ENCODE measurements at places on chromosomes 7 and 10. TPM values are rescaled to one million over a fixed set of nuclear protein-coding genes. Genes with fewer than 3 reads are reported as not detected.

GRCh38 chr10:78727251-78727650, 341.5 kb upstream of the ZMIZ1 start:
- DNase-seq, result no peak

The IFIT2 gene
- polyA plus RNA-seq, result 7.1 TPM

- no peak for DNase-seq
These were observed 77.0 kb downstream of the AASS start for GRCh38 chr7:122067077-122067476.

- DNase-seq, result no peak
These were observed 200.4 kb upstream of the NFE2L3 start for GRCh38 chr7:25951414-25952260.

- DNase-seq, result no peak
These were observed 458.0 kb upstream of the GALNT17 start for GRCh38 chr7:70673778-70674570.

The C10orf105 gene
- polyA plus RNA-seq, result 0.26 TPM

GRCh38 chr7:71511361-71511807, 379.4 kb downstream of the GALNT17 start:
- DNase-seq, result no peak

The EBF3 gene
- polyA plus RNA-seq, result 1.9 TPM

The FZD1 gene
- polyA plus RNA-seq, result 57.5 TPM

- no peak for DNase-seq
These were observed 128.6 kb downstream of the APBB1IP start for GRCh38 chr10:26566525-26567350.

The CYP17A1 gene
- 8.3 TPM for polyA plus RNA-seq

GRCh38 chr10:121633056-121633455, 34.8 kb upstream of the FGFR2 start:
- DNase-seq, result no peak

The GALNT17 gene
- 4.5 TPM for polyA plus RNA-seq

The PODXL gene
- polyA plus RNA-seq, result 819 TPM

- DNase-seq, result peak; percentile 43
These were observed 93.4 kb upstream of the OIT3 start for GRCh38 chr10:72800000-72800740.

DNA sequence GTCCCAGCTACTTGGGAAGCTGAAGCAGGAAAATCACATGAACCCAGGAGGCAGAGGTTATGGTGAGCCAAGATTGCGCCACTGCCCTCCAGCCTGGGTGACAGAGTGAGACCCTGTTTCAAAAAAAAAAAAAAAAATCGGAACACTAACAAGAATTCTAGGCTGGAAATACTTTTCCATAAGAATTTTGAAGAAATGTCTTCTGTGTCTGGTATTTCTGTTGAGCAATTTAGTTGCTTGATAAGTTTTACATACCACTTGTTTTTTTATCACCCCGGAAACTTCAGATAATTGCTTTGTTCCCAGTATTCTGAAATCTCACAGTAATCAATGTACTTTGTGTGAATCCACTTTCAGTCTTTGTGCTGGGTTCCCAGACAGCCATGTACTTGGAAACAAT, 25.8 kb downstream of the BZW2 start:
- no peak for DNase-seq

DNA sequence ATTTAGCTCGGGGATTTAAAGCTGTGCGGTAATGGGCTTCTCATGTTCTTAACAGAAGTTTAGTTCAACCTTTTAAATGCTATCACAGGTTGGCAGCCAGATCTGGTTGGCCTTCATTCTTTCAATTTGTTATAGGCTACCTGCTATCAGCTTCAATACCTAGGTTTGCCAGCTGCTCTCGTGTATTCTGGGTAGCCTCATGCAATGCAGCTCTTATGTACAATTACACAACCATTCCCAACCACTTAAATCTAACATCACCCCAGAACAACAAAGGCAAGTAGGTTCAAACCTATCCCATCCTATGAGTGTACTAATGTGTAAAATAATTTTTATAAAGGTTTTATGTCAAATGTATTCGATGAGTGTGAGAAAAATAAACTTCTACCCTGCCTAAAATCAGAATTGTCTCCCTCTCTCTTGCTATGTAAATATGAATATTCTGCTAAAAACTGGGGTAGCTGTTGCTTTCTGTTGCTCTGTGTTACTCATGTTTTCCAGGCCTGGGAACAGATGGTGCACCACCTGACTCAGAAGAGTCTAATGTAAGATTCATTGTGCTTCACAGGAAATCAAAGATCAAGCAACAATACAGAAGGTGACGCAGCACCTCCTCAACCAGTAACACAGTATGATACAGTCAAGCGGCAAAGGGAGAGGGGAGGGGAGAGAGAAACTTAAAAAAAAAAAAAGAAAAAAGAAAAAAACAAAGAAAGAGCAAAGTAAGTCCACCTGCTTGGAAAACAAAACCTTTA, 188.6 kb downstream of the ETV1 start:
- no peak for DNase-seq

The PDE6C gene
- 1.7 TPM for polyA plus RNA-seq

DNA sequence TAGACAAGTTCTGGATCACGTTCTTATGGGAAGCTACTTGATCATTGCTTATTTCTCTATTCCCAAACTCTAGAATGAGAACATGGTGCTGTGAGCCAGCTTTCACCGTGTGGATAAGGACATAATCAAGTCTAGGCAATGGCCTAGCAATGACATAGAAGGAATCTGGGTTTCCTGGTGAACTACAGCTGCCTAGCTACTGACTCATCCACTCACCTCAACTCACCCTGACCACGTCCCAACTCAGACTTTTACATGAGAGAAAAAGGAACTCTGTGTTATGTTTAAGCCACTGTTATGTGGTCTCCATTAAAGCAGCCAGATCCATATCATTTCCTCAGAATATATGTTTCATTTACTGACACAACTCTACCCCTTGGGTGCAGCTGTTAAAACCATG, 18.8 kb upstream of the MET start:
- DNase-seq, result no peak

DNA sequence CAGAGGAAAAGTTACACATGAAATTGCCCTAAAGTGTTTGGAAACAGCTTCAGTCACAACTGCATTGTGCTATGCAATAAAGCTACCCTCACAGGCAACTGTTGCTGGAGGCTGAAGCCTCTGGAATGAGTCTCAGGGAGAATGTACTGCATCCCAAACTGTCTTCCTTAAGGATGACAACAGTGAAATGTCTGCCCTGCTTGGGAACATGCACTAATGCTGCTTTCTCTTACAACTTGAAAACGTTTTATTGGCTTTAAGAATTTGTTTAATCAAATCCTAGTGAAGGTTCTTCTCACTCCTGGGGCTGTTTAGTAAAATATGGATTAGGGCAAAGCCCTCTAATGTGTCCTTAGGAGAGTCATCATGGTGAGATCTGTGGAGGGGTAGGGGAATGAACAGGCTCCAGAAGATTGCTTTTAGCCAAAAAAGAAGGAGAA, 215.4 kb downstream of the TWIST1 start:
- no peak for DNase-seq

GRCh38 chr7:92698237-92698841, 108.1 kb upstream of the FAM133B start:
- peak; percentile 80 for DNase-seq

The UTF1 gene
- polyA plus RNA-seq, result not detected

DNA sequence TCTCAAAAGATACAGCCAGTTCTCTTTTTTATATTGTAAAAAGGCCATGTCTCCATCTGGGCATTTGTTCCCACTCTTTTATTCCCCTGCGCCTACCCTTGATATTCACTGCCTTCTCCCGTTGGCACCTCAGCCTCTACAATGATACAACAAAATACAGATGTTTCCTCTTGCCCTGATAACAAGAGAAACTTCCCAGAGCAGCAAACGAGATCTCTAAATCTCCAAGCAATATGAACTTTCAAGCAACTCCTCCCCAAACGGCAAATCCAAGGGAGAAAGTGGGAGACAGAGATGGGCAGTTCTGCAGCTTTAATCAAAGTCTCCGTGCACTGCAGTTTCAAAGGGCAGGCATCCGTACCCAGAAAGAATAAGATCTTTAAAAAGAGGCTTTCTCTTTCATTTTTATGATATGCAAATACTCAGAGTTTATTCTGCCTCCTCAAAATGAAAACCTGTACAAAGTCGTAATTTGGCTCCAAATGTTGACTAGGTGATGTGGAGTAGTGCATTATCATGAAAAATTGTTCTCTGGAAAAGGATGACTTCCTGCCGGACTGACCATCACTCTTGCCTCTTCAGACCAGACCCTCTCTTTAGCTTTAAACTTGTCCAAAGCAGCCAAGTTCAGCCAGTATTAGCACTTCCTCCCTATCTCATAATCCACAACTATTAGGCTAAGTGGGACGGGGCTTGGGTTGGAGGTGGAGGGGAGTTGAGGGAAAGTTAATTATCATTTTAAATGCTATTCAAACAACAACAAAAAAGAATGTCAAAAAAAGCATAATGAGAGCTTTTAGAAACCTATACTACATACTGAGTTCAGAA, 682 bp downstream of the HGF start:
- no peak for DNase-seq

The NKX6-2 gene
- 4.7 TPM for polyA plus RNA-seq

- no peak for DNase-seq
These were observed 3.1 kb downstream of the CPA1 start for GRCh38 chr7:130383187-130383980.

DNA sequence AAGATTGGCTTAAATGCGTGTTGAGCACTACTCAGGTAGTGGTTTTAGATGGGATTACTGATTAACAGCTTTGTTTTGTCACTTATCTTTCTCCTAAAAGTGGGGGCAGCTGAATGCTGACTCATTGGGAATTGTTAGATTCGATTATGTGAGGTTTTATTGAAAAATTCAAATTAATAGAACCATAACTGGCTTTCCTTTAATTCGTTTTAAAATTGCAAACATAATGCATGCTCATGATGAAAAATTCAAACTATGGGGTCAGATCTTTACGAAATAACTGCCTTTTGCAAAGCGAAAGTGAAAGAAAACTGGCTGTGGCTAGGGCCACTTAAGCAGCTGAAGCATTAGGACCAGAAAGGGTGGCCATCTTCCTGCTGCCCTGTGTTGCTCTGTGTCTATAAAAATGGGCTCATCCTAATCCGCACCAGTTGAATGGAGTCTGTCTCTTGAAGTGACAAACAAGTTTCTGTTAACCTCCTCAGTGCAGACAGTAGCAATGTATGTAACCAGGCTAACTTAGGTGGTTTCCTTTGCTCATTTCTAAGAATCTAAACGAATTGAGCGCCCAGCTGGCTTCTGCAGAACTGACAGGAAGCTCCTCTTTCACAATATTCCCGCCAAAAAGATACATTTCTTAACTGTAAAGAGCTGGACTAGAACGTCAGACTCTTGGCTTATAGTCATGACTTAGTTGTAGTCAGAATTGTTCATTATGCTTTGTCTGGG, 27.8 kb downstream of the DENND10 start:
- no peak for DNase-seq

DNA sequence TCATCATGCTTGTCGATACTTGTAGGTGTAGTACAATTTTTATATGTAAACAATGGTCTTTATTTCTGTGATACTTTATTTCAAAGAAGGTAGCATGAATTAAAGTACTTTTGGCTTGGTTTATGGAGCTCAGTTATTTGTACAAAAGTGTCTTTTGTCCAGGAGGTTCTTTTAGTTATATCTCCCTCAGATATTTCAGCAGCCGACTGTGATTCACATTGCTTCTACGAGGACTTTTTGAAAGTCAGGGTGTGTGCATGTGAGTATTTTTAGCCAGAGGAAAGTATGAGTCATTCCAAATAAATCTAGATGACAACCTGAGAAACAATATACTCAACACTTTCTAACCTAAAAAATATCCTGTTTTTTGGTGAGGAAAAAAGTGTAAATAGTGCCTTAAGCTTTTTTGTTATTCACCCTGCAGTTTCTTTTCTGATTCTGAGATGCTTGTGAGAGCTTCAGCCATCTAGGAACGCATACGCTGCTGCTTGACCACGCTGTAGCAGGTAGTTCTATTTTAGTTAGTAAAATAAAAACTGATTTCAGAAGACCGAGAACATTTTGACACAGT, 595 bp upstream of the SUN1 start:
- DNase-seq, result peak; percentile 69

The SAP25 gene
- 7.0 TPM for polyA plus RNA-seq

- DNase-seq, result no peak
These were observed 33.8 kb upstream of the FZD8 start for GRCh38 chr10:35675846-35676245.

The ADARB2 gene
- polyA plus RNA-seq, result 3.0 TPM

The GBX1 gene
- 0.34 TPM for polyA plus RNA-seq

The CACNA2D1 gene
- 27.3 TPM for polyA plus RNA-seq

DNA sequence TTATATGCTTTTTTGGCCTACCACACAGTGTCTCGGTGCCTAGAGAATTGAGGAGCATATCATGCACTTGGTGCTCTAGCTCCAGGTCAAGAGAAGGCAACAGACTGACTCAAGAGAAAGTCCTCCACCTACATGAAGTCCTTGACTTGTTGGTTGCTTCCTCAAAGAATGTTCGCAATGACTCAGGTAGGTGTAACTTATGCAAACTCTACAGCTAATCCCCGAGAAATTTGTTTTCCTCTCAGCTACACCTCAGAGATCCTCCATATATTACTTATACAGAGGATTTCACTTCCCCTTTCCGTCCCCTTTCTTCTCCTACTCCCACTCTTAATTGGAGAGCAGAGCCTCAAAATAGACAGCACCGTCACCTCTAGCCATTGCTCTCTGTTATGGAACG, 1013.1 kb downstream of the KCNMA1 start:
- no peak for DNase-seq

The PDE1C gene
- 4.4 TPM for polyA plus RNA-seq

DNA sequence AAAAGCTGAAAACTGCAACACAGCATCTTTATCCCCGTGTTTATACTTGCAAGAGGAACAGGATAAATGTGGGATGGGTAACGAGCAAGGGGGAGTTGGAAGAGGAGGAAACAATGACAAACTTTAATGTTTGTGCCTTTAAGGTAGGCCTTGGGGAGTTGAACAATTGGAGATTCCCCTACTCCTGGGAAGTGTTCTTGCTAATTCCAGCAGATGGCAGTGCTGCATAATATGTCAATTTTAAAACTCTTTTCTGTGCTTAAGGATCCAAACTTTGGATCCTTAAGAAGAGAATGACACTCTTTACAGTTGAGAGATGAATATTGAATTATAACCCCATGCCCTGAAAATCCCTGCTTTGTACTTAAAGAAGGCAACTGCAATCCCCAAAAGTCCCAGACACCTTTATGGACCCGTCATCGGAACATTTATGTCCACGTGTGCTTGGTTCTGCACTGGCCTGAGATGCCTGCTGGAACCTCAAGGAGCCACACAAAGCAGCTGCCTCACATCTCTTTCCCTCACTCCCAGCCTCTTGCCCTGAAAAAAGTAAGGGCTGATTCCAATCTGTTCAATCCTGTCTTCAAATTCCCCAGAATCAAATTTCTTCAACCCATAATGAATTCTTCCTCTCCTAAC, 12.0 kb downstream of the IFIT5 start:
- peak; percentile 52 for DNase-seq

DNA sequence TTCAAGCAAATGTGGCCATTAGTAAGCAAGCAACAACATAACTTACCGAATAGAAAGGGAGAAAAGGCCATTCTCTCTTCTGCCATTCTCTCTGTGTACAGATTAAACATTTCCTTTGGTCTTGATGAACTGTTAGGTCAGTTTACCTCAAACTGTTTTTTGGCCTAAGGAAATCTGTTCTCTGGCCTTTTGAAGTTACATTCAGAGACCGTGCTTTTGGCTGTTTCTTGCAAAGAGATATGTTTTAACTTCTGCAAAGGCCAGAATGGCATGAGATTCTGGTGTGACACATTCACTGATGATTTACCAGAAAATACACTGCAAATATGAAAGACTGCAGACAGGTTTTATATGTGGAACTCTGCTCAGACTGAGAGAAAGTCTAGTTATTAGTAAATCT, 22.2 kb downstream of the AHR start:
- no peak for DNase-seq

GRCh38 chr10:35640951-35641675, 983 bp downstream of the FZD8 start:
- DNase-seq, result no peak

The GPRIN2 gene
- polyA plus RNA-seq, result 3.7 TPM

All from renal pelvis (tissue), 12 donors.